ENCODE measurements at places on chromosomes 7 and 10.
A peak's percentile ranks its signal among the peaks of the same experiment; 100 is the strongest.

DNA sequence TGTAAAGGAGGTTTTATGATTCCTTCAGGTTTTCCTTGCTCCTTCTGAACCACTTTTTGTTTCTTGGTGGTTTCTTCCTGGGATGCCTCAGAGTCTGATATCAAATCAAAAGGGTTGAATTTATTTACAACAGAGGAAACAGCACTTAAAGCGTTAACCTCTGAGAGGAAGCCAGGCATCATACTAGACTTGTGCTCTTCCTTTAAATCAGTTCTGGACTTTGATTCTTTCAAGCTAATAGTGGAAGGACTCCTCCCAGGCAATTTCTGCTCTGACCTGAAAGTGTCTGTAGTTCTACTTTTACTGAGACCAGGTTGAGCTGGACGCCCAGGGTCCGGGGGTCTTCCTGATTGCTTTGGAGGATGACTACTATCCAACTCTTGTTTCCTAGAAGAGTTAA is 6.7 kb downstream of the PCLO start:
- no peak for DNase-seq

DNA sequence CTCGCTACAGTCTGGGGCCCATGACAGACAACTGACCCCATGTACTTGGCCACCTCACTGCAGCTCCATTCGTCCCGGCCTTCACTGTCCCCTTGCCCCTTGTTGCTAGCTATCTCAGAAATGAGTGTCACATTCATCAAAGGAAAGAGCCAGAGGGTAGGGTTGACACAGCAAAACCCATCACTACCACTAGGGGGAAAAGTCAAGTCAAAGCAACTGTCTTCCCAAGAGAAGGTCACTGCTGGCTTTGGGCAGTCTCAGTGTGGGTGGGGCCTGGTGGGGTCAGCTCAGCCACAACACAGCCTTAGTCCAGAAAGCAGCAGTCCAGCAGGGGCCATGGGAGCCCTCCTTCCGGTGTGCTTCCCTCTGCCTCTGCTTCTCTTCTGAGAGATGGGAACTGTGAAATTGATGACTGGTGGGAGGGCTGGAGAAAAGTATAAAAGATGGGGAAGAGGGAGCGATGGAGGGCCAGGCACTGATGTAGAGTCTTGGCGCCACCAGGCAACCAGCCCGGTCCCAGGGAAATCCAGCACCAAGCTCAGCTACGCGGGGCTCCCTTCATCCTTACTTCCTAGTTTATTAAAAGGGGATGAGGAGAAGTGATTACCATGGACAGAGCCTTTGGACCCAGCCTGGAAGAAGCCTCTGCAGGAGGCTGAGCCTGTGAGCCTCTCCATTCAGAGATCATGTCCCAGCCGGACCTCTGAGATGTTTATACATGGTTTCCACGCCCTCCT is 58.0 kb downstream of the PLXNA4 start:
- DNase-seq = no peak

DNA sequence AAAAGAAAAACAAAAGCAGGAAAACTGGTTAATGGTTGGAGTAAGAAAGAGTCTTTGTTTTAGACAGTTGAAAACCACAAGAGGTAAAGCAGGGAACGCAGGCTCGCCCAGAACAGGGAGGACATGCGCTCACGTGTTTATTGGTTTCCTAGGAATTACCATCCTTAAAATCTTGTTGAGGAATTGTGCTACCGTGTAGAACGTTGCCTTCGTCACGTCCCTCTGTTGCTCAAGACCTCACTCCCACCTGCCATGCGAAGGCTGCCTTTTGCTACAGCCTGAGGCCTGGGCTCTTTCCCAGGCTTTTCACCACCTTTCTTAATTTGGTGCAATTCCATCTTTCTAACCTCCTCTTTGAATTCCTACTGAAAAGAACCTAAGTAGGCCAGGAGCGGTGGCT is 61.6 kb upstream of the CAMK1D start:
- DNase-seq = no peak

DNA sequence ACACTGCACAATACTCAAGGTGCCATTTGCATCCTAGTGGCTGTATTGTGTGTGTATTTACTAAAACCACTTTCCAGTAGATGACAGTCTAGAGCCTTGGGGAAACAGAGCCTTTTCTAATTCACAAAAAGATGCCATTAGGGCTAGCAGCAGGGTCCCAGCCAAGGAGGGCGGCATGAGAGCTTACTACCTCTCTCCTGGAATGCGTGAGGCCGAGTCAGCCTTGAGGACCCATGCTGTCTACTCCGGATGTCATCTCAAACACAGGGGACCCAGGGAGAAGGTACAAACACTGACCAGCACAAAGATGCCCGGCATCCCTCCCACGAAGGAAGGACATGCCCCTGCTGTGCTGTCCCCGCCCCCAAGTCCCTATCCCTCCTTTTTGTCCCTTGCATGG is 65.5 kb downstream of the CYCS start:
- DNase-seq = no peak

DNA sequence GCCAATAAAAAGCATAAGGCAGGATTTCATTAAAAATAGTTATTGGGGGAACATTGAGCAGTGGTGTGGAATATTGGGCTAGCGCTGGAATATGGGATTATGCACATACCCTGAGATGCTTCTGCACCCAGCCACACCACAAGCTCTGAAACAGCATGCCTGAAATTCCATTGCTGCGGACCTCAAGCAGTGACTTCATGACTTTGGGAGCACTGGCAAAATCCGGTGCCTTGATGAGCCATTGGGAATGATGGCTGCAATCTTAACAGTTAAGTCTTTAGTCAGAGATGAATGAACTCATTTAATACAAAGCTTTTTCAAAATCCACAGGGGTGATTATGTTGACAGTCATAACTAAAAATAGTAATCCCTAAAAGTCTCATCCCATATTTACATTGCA is 274.7 kb upstream of the MTPN start:
- no peak for DNase-seq

DNA sequence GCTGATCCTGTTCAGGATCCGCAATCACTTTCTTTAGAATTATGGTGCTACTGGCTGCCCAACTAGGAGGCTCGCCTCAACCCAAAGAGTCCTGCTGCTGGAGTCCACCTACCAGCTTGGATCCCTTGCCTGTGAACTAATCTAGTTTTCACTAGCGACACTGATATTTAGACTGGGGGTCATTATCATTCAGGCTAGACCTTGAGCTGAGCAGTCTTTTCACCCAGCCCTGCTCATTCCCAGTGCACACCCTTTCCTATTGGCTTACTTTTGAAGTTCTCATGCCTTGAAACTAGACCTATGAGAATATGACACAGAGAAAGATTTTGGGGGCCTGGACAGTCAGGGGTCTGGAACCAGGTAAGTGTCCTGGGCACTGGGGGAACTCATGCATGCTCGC is 107.9 kb downstream of the TMEM178B start:
- no peak for DNase-seq

DNA sequence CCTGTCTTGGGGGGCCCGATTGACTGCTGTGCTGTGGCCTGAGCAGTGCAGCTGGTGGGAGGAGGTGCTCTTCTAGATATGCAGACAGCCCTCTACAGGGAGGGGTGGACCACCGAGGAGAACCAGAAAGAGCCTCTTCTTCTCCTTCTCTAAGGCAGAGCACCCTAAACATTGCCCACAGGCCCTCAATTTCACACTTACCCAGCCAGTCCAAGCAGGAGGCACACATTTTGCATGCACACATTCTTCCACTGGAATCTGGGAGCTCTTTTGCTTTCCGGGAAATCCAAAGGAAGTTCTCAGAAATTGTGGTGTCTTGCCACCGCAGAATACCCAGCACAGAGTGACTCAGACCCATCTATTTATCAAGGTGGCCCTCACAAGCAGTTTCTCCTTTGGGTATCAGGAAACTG is 45.8 kb downstream of the EEPD1 start:
- no peak for DNase-seq

DNA sequence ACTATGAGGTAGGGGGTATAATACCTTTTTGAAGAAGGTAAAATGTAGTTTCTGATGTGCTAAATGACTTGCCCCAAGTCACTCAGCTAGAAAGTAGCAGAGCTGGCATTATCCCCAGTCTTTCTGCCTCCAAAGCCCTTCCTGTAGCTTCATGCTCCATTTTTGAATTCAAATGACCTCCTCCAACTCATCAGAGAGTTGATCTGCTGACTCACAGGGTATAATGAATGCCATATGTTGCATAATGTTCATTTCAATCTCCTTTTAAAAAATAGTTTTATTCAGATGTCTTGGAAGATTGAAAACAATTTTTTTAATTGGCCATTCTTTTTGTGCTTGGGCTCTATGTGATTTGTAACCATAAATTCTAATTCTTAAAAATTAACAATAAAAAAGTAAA is 272.8 kb upstream of the IMMP2L start:
- no peak for DNase-seq

DNA sequence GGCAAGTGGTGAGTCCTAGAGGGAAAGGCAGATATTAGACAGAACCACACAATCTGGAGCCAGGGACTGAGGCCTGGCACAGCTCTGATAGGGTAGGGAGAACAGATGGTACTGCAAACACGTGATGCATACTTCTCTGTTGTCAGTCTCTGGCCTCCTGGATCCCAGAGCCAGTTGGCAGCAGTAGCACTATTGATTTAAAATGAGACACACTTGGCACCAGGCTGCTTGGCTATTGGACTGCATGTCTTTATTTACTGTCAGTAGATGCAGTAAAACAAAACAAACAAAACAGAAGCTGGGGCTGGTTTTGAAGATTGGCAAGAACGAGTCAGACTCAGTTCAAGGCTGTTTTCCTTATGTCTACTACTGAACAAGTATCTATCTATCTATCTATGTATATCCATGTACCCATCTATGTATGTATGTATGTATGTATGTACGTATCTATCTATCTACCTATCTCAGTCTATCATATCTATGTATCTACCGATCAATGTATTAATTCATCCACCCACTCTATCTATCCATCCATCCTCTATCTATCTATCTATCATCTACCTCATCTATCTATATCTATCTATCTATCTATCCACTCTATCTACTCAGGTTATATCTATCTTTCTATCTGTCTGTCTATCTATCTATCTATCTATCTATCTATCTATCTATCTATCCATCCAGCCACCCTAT is 23.4 kb upstream of the MGAM2 start:
- no peak for DNase-seq

DNA sequence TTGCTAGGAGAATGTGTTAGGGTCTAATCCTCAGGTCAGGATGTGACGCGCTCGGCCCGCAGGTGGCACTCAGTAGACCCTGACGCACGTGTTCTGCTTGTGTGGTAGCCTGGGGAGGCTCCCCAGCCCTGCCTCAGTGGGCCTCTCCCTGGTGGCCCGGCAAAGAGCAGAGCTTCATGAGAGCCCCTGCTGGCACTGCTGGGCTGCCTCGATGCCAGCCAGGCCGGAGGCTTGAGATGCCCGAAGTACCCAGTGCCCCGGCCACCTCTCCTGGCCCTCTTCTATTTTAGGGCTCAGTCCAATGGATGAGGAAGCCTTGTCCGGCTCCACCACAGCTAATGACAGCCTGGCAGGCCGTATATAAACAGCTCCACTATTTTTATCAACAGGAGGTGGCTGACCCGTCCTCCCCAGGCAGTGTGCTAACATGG is 42.0 kb downstream of the PRF1 start:
- DNase-seq = no peak

- no peak for DNase-seq
These were observed 231.2 kb downstream of the PLXNA4 start for GRCh38 chr7:132345030-132345429.

DNA sequence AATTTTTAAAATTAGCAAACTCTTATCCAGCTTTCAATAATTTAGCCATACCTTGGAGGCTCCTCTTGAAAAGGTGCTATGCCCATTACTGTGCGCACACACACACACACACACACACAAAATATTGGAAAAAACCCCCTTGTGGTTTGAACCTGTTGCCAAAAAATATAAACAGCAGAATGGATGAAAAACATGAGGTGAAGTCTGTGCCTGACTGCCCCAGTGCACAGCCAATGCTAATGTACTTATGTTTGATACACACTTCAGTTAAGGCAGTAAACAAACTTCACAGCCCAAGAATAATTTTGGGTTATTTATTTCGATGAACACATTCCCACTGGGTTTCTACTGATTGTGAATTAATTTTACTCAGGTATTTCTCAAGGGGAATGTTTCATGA is 113.2 kb upstream of the SEM1 start:
- DNase-seq = no peak

GRCh38 chr10:132458586-132459300 is 61.7 kb downstream of the PWWP2B start:
- peak; percentile 56 for DNase-seq

DNA sequence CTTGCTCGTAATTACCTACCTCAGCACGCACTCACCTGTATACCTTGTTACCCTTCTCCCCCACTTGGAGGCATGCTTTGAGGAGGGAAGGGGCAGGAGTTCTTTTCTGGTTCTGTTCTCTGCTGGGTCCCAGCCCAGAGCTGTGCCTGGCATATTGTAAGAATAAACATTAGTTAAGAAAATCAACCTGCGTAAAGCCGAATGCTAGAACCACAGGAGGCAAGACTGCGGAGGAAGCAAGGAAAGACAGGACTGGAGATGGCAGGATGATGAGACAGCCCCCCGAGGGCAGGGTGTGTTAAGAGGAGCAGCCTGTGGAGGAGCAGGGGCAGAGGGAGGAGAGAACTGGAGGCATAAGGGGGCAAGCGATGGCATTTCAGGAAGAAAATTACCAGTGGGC is 9.5 kb downstream of the C10orf53 start:
- no peak for DNase-seq

DNA sequence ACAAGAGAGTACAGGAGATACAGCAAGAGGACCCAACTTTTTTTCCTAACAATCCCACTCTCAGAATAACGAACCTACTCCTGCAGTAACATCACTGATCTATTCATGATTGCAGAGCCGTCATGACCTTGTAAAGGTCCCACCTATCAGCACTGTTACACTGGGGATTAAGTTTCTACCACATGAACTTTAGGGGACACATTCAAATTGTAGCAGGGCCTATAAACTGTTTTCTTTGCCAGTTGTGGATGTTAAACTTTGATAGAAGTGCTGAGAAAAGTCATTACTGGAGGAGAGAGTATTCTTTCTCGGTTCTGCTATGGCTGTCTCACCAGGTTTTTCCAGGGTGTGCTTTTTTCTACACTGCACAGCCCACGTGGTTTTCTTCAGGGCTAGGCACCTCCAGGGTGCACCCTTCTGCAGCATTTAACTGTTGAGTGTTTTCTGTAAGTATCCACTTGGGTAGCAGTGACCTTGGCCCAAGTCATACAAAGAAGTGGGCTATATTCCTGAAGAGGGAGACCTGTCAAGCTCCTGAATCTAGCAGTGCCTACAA is 131.6 kb upstream of the AHR start:
- DNase-seq = no peak
